ENCODE measurements at places on chromosomes 1 and 21.

DNA sequence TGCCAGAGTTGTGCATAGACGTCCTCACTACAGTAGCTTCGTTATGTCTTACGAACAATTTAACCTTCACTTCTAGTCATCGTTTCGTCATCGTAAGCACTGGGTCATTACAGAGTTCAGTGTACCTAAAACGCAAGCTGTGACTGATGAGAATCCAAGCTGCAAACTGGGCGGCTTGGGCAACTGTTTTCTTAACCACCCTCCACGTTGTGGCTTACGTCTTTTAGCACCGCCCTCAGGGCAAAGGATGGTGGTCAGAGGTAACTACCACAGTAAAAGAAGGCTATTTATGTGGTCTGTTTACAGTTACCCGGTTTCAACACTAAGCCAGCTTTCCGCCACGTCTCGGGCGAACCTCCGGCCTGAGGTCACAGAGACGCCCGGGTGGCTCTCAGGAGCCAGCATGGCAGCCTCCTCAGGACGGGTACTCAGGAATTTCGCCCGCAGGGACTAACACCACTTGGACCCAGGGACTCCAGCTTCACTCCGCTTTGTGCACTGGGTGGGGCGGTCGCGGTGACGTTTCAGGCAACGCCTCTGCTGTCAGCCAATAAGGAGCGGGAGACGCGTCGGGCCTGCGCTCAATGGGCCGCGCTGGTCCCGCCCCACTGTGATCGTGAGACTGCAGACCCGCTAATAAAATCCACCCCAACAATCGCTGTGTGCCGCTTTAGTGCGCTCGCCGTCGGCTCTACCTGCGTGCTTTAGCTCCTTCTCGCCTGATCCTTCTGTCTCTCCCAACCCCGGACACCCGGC is at the start of gene CTH:
CTH (plus strand) TSS at position 665 of the 756 bp plus-strand sequence. CDS start 148 bp downstream, outside the sequence.
- DNase-seq, result peak; percentile 98

DNA sequence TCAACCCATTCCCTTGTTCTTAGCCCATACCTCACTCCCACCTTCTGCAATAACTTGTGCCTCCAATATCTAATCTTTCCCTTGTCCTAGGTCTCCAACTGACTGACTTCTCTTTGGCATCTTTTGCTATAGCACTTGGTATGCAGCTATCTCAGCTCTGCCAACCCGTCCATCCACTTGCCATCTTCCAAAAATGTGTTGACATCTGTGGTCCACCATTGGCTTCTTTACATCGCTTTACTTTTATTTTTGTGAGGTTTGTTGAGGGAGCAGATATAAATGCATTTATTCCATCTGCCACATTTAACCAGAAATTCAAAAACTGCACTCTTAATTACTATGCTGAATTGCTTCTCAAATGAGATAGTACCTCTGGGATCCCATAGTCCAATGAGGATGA is 24.9 kb upstream of the PSMB2 start:
- DNase-seq, result no peak

GRCh38 chr1:228204958-228205357 is 2.9 kb upstream of the OBSCN start:
- peak; percentile 9 for DNase-seq

DNA sequence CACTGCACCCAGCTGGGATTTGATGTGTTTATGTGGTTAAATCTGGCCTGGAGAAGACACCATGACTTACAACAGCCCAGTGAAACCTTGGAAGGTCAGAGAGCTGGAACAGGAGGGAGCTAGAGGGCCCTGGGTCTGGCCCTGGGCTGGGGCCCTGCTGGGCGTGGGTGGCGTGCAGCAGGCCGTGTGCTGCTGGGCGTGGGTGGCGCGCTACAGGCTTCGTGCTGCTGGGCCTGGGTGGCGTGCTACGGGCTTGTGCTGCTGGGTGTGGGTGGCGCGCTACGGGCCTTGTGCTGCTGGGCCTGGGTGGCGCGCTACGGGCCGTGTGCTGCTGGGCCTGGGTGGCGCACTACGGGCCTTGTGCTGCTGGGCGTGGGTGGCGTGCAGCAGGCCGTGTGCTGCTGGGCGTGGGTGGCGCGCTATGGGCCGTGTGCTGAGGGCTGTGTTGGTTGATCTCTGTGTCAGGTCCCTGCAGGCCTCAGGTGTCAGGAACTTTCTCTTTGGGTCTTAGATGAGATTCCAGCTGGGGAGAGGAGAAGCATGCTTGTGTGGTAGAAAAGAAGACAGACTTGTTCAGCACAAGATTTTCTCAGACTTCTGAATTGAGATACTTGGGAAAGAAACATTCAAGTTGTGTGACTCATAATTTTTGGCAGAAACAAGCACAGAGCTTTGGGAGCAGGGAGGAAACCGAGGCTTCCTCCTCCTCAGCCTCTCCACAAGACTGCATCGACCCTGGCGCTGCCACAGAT is 66.0 kb downstream of the COL18A1 start:
- DNase-seq, result no peak

DNA sequence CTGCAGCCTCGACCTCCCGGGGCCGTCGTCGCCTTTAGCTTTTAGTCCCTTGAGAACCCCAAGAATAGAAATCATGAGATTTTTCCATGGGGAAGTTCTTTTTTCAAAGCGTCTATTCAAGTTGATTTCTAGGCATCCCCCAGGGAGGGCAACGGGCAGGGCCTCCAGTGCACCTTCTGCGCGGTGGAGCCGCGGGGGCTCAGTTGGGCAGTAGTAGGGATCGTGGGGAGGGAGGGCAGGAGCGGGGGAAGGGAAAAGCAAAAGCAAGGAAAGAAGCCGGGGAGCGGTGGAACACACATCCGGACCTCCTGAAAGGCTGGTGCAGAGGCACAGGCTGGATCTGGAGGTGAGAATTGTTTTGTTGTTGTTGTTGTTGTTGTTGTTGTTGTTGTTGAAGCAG is 103.4 kb downstream of the PPIAL4G start:
- no peak for DNase-seq

DNA sequence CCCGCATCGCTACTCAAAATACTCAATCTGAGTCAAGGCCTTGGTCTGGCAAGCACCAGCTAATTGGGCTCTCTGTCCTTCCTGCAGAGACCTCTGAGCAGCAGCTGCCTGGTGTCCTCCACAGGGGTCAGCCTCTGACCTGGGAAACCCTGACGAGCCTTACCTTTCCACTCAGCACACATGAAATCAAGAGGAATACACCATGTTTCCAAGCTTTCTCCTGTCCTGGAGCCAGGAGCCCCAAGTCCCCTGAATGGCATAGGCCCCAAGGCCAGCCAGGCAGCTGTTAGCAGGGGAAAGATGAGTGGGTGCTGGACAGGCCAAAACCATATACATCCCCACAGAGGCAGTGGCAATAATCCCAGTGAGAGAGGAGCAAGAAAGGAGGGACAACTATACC is 27.2 kb upstream of the TSPEAR start:
- peak; percentile 20 for DNase-seq

DNA sequence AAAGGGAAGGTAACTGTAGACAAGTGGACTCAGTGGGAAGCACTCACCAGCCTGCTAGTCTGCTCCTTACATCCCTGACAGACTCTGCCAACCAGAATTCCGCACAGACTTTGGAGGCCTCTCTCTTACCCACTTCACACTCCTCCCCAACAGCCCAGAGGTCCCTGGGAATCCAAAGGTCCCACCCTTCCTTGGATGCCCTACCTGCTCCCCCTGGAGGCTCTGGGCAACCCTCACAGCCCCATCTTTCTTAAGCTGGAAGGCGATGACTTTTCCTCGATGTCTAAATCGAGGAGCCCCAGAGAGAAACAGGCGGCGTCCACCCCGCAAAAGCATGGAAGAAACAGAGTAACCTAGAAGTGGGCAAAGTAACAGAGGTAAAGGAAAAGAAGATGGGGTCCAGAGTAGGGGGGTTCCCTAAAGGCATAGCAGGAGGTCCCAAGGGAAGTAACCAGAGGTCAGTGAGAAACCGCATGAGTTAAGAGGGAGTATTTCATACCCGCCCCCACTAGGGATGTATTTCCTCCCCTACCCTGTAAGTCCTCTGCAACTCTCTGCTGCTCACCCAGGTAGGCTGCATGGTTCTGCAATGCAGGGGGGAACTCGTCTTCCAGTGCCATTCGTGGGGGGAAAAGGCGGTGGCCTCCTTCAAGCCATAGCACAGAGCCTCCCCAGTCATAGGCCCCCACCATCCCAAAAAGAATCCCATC is 8.4 kb downstream of the ITGA10 start:
- no peak for DNase-seq

- DNase-seq, result no peak
Observed at GRCh38 chr1:116910379-116911187, 867 bp downstream of the PTGFRN start.

GRCh38 chr1:145806844-145807243 is 17.1 kb downstream of the RNF115 start:
- no peak for DNase-seq

DNA sequence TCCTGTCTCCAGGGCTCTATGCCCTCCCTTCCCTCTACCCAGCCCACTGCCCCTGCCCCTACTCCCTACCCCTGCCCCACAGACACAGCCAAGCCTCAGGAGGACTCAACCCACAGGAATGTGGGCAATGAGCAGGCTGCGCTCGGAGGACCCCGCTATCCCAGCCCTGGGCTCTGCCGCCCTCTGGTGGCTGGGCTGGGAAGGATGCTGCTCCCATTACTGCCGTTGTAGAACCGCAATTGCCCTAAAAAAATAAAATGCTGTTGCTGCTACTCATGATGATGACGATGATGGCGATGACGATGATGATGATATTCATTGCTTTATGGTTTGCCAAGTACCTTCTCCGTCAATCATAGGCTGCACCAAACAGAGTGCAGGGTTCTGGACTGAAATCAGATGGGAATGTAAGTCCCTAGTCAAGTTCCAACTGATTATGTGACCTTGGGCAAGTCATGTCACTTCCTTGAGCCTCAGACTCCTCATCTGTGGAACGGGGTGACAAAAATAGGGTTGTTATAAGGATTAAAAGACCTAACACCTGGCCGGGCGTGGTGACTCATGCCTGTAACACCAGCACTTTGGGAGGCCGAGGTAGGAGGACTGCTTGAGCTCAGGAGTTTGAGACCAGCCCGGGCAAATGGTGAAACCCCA is 24.6 kb downstream of the ARHGEF19 start:
- DNase-seq, result no peak

DNA sequence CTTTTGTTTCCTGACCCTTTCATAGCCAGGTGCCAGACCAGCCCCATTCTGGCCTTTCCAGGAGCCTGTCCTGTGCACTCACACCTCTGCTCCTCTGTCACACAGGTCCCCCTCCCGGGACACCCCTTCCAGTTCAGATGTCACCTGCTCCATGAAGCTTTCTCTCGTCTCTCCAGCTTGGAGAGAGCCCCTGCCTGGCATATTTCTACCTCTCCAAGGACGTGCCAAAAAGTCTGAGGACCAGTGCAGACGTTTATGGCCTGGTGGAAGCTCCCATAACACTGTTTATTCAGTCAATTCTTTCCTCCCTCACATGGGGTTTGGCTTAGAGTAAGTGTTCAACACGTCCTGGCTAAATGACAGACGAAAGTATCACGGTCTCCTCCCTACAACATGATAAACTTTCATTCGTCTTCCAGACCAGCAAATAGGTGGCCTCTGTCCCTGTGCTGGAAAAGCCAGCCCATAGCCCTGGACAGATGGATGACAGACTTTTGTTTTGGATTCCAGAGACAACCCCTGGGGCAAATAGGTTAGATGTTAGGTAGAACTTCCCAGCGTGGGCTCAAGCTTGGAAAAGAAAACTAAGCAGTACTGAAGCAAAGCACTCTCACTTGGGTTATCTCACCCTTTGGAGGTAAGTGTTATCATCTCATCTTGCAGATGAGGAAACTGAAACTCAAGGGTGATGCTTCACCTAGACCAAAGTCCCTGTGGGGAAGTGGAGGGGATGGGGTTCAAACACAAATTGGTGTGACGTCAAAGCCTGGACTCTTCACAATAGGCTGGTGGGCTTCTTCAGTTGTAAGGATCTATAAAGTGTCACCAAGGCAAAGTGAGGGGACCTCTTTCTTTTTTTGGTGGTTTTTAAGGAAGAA is 52.9 kb upstream of the ECE1 start:
- no peak for DNase-seq

- no peak for DNase-seq
Observed at GRCh38 chr21:31258073-31258472, 86.0 kb downstream of the TIAM1 start.

GRCh38 chr1:8212580-8213031 is 105.3 kb upstream of the SLC45A1 start:
- no peak for DNase-seq

DNA sequence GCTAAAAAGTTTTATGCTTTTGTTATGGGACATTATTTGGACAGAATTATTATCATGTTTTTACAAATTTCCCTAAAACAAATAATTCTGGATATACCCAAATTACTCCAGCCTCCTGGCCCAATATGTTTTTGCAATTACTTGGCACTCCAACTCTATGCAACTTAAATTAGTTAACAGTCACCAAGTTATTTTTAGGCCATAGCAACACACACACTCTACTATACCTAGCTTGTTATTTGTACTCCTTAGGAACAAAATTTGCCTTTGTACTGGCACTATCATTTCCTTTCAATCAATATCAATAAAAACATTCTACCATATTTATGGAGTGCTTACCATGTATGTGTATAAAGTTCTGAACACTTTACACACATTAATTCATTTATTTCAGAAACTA is 7.7 kb downstream of the DUSP10 start:
- DNase-seq, result no peak

DNA sequence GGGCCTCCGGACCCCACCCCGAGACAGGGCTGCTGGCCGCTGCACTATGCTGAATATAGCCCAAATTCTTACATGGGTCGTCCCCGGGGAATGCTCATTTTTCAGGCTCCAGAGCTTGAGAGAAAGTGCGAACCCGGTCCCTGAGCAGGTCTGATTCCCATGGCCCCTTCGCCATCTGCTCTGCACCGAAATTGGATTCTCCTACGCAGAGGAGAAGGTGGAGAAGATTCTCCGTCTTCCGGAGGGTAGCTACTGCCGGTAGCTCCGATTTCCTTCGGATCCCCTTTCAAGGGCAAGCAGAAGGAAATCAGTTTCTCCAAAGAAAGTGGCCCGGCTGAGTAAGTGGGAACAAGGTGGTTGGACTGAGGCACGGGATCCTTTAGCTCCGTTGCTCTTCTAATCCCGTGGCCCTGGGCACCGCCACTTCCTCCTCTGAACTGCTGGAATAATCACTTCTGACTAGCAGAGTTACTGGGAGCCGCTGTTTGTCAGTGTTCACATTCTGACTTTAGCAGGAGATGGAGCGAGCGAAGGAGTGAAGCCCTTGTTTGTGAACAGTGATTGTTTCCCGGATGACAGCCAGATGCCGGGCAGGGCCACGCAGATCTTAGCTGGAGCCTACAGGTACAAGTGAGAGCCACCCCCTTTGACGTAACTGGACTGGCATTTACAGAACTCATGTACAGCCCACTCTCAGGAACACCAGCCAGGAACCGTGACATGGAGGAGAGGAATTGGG is 1.1 kb upstream of the ZNF496 start:
- no peak for DNase-seq

GRCh38 chr1:25616987-25617624 is 515 bp downstream of the MAN1C1 start:
- no peak for DNase-seq
